T1000 (cell line): ENCODE measurements at places on chromosomes 11 and 22.

- no peak for DNase-seq
Observed at GRCh38 chr11:90916706-90917105, 693.9 kb upstream of the CHORDC1 start.

GRCh38 chr11:30581675-30582074 lies 4.5 kb downstream of the MPPED2 start:
- DNase-seq = no peak

GRCh38 chr11:92391364-92391763 lies 166.7 kb downstream of the FAT3 start:
- no peak for DNase-seq

DNA sequence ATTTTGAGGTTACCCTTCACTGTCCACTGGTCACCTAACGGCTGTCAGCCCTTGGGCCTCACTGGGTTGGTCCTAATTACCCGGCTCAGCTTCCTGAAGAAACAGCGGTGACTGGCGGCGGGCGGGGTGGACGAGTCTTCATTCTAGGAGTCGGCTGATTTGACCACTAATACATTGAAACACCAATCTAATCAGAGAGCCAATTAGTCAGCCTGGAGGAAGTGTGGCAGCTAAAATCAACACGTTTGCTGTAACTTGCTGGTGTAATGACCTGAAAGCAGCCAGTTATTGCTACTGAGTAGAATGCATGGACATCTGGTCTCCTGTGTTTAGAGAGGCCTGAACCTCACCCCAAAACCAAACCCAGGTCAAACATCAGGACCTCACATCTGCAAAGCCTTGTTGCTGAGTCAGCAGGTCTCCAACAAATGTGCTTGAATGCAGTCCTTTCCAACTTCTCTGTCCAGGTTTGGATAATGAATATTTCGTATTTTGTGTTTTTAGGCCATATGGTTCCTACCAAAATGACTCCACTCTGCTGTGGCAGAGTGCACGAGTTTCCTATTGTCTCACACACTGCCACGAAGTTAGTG lies 496.4 kb downstream of the BRD1 start:
- DNase-seq = no peak

- DNase-seq = no peak
Observed at GRCh38 chr22:42682113-42682851, 33.1 kb upstream of the CYB5R3 start.

GRCh38 chr11:118239509-118240205 lies 12.5 kb downstream of the MPZL3 start:
- no peak for DNase-seq

DNA sequence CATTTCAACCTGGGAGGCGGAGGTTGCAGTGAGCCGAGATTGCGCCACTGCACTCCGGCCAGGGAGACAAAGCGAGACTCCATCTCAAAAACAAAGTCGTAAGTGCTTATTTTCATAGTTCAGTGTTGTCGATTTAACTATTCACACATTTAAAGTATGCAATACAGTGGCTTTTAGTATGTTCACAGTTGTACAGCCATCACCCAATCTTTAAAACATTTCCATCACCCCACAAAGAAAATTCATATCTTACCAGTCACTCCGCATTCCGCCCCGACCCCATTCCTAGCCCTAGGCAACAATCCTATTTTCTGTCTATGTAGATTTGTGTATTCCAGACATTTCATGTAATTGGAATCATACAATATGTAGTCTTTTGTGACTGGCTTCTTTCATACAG lies 11.9 kb downstream of the IPO7 start:
- DNase-seq = no peak

DNA sequence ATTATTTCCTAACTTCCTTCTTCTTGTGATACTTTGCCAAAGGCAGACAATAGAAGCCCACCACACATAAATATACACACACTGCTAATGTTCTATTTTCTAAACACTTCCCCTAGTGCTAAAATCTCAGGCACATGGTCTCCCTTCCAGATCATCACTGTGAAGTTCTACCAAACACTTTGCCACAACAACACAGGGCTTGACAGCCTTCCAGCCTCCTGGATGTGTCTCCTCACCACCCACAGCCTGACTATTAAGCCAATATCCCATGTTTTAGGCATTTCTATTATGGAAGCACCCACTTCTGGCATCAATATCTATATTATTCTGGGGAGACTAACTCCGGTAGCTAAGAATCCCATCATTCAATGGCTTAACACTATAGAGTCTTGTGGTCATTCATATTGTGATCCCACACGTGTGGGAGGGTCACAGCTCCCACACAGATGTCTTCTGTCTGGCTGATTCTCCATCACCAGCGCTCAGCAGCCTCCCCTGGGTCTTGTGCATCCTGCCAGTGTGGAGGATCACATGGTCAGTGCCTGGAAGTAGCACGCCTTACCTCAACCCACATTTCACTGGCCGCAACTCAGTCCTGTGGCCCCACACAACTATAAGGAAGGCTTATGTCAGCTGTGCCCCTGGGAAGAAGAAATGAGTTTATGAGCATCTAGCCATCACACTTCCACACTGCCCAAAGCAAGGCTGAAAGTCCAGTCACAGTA lies 29.0 kb downstream of the SPATA19 start:
- no peak for DNase-seq
